ENCODE measurements at places on chromosomes 6 and 20.

DNA sequence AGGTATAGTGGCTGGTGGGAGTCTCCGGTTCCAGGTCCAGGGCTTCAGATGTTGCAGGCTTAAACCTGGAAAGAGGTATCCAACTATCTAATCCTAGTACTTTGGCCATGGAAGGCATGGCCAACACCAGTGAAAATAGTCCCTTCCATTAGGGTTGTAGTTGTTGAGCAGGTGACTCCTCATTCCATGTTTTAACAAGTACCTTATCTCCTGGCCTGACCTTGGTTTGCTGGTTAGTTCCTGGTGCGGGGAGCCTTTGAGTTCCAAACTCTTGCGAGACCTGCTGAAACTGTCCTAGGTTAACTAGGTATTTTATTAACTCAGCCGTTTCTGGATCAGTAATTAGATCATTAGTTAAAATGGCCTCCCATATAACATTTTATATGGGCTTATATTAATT is 165.1 kb upstream of the PROKR2 start:
- DNase-seq = no peak

DNA sequence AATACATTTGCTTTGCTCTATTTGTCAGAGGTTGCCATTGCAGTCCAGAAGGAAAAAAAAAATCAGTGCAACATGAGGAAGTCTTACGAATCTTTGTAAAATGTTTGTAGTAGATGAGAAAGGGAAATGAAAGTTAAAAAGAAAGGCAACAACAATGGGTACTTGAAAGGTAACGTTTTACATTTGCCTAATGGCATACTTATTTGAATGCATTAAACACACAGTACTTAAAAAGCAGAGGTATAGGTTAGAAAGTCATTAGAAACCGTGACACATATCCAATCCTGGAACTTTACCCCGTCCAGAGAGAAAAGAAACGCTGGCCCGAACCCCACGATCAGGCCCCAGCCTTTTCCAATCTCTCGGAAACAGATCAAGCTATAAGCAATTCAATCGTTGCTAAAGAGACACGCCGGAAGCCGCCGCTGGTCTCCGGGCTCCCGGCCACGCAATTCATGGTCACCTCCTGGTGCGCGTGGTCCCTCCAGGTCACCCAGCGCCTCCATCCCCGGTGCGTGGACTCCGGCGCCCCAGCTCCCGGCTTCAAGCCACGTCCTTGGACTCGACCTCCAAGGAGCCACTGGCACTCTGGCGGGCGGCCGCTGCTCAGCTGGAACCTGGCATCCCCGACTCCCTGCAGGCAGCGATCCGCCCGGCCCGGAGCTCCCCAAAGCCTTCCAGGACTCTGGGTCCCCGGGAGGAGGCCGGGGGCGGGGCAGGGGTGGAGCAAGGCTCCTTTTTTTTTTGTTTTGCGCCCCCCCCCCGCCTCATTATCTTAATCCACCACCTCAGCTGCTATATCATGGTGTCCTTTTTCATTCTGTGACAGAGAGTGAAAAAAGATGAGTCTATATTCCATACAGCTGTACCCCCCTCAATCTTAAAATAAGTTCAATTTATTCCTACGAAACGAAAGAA is at the start of gene SLC18B1:
Gene SLC18B1 (minus strand): TSS at position 687 of the 918 bp plus-strand sequence. CDS start 181 bp downstream, at position 506.
- peak; percentile 54 for DNase-seq

GRCh38 chr20:62656197-62656918 is 14.1 kb downstream of the SLCO4A1 start:
- DNase-seq = no peak

DNA sequence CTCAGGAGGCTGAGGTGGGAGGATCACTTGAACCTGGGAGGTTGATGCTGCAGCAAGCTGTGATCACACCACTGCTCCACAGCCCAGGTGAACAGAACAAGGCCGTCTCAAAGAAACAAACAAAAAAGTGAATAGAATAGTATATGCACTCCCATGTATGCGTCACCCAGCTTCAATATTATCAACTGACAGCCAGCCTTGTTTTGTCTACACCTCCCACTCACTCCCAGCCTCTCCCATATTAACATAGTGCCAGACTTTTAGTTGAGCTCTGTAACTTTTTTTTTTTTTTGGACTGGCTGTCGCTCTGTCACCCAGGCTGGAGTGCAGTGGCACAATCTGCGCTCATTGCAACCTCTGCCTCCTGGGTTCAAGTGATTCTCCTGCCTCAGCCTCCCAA is 18.1 kb upstream of the ILRUN start:
- DNase-seq = no peak

- no peak for DNase-seq
Measured at GRCh38 chr20:37392441-37393195, 46.7 kb downstream of the SRC start.

DNA sequence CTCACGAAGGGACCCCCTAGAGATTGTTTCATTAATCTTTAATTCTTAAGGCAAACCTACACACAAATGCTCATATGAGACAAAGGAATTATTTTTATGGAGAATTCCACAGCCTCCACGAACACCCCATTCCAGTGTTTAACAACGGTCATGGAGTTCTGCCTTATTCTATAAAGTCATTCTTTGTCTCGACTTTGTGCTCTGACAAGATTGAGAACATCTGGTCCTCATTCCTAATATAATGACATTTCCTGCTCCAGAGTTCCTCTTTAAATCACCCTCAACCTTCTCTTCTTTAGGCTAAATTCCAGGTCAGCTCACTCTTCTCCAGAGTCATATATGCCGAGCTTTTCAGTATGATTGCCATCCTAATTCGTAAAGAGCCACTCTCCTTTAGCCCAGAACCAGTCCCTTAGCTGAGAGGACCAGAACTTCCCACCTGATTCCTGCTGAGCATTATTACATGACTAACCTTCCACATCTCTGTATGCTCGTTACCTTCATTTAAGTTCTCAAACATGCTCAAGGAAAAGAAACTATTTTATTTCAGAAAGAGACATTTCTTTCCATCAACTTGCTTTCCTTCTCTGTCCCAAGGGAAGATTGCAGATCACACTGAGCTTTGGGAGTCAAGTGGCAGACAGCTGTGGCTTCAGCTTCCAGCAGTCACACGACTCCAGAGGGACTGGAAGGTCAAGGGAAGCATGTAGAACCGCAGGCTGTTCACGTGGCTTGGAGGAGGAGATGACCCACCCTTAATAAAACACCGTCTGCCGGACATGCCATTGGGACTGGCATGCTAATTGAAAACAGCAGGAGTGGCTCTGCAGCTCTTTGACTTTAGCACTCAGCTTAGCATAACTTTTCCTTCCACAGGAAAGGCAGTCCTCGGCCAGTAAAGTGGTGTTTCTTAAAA is 467.1 kb upstream of the HSF2 start:
- peak; percentile 9 for DNase-seq

DNA sequence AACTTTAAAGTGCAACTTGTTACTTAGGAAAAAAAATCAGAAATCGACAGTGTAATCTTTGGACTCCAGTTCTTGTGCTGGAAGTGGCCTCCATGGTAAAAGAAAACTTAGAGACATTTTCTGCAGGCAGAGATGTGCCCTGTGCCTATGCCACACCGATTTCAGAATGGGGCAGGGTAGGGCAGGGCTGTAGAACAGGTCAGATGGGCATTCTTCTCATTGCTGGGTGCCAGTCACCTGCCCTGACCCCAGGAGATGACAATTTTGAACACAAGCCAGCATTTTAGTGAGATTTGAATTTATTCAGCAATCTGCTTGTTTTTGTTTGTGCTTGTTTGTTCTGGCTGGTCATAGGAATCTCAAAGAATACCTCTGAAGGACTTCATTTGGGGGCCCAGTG is 63.3 kb downstream of the SASH1 start:
- DNase-seq = no peak

GRCh38 chr6:17902974-17903373 is 84.5 kb downstream of the KIF13A start:
- no peak for DNase-seq

Measured in left lung (tissue), 14 donors.